ENCODE measurements at places on chromosomes 7 and 10.

DNA sequence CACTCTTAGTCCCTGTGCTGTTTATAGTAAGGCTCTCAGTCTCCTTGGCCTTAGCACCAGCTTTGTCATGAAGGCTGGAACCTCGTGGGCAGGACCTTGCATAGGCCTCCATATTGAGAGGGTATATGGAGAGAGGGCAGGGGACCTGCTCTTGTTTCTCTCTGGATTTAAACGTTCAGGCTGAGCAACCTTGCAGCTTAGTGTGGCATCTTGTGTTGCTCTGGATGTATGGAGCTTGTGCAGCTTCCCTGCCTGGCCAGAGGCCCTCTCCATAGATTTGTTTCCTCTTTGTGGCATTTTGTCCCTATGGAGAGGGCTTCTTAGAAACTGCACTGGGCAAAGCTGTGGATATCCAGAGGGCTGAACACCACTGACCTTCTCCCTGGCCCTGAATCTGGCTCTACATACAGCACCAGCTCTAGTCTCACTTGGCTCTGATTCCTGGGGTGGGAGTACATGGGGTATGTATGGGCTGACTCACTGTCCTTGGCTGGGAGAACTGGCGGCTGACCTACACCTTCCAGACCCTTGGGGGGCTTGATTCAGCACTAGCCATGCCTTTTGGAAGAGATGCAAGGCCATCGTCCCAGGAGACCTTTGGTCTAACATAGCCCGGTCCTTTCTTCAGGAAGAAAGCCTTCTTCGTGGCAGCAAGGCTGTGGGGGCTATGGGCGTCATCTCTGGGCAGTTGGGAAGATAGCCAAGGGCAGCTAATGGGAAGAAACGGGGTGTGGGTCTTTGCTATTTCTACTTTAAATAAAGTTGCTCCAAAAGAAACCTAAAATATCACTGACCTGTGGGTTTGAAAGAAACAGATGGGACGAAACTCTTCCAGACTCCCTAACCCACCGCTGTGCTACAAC, 30.5 kb downstream of the ITPRIP start:
- DNase-seq = no peak

DNA sequence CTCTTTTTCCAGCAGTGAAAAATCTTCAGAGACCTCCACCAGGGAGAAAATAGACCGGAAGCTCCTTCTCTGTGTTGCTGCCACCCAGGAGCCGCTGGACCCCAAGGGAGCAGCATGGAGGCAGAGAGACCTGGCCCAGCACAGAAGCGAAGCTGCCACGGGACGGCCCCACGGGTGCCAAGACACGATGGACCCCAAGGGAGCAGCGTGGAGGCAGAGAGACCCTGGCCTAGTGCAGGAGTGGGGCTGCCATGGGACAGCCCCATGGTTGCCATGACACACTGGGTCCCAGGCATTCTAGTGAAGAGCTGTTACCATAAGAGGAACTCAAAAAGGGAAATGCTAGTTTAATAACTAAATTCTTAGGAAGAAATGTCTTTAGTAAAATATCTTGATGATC, 186.3 kb downstream of the PTPRN2 start:
- DNase-seq = no peak

- no peak for DNase-seq
Measured at GRCh38 chr7:128783143-128783861, 7.7 kb upstream of the OPN1SW start.

DNA sequence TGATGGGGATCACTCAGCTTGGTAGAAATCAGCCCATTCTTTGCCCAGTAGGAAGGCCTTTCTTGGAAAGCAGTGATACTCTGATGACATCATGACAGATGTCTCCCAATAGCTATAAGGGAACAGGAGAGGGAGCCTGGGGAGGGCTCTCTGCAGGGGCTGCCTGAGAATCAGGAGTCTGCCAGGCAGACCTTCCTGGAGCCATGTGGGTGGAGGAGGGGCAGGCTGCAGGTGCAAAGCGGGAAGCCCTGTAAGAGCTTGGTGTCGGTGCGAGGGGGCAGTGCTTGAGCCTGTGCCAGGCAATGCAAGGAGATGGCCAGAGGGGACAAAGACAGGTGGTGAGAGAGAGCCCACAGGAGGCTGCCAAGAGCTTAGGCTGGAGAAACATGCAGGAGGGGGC, 5.0 kb upstream of the TNS3 start:
- no peak for DNase-seq

DNA sequence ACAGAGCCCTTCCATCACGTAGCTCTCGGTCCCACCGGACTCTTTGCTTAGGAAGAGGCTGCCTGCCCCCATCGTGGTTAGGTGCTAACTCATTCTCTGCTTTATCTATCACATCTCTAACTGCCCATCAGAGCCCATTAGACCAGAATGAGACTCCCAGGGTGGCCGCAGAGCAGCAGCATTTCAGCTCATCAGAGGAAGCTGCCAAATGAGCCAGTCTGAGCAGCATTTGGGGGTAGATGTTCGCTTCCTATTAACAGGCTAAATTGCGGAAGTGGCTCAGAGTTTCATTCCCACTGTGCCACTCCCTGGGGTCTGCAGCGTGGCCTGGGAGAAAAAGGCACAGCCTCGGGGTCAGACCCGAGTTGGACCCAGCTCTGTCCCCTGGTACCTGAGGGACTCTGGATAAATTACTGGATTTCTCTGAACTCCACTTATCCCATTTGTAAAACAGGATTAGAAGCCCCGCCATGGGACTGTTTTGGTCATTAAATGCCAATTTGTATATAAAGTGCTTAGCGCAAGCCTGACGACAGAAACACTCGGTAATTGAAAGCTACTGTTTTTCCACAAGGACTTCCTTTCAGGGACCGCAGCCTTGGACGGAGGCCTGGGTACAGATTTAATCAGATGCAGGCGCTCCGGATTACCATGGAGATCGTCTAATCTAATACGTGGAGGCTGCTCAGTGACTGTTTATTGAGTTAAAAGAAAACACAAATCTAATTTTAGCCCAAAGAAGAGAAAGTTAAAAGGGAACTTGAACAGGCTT, 73.8 kb upstream of the PRLHR start:
- no peak for DNase-seq

DNA sequence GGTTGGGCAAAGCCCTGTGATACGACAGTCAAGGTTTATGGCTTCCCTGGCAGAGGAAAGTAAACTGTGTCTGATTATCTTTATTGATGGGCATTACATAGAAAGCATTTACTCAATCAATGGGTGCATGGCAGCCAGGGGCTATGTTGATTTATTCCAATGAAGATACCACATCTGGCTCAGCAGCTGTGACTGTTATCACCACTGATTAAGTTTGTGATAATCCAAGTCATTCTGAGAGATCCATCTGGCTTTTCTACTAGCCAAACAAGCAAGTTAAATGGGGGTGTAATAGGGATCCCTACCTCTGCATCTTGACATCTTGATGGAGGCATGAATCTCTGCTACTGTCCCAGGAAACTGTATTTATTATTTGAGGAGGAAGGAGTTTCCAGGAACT, 86.7 kb downstream of the KLF6 start:
- DNase-seq = no peak

- no peak for DNase-seq
Measured at GRCh38 chr10:80878330-80878729, 340.6 kb downstream of the SH2D4B start.

- DNase-seq = no peak
Measured at GRCh38 chr10:49632406-49633317, 18.8 kb downstream of the CHAT start.

DNA sequence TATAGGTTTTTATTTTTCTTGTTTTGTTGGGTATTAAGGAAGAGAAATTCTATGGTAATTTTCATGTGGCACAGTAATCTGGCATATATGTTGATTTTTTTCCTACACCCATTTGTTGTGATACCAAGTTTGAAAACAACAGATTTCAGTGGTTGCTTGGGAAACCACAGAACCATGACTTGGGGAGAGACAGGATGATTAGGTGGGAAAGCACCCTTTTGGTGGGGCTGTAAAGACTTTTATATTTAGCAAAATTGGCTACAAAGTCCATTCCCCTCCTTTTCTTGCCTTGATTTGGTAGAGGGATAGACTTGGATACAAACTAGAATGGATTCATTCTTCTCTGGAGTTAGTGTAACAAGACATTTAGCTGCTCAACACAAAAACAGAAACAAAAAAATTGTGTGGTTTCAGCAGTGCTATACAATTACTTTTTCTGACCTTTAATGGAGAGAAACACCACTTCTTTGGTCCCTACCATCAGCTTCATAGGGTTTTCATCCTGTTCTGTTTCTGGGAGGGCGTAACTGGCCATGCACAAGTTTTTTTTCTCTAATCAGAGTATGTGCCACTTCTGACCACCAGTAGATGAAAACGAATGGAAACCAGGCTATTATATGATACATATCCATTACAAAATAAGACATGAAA, 52.7 kb downstream of the FIGNL1 start:
- DNase-seq = no peak

DNA sequence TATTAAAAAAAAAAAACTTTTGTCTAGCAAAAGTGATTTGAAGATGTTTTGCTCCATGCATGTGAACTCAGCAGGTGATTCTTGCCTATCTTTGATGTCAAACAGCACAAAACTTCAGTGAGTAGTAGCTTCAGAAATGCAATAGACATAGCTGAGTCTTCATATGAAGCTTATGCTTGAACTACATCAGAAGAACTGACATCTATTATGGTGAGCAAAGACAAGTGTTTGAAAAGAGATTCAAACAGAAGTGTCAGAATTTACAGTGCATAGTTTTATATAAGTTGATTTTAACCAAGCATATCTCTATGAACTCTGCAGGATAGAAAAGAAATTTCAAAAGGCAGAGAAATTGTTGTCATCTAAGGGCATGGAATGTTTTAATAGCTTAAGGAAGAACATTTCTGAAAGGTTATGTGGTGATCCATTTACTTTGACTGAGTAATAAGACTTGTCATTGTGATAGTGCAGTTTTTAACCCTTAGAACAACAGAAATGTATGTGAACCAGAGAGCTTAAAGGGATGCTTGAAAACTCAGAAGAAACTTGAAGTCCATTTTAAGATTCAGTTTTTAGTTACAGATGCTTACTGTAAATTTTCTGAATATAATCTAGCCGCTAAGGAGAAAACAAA, 351.4 kb downstream of the MDFIC start:
- no peak for DNase-seq

- DNase-seq = no peak
Measured at GRCh38 chr10:58780476-58780875, 267.8 kb downstream of the BICC1 start.

DNA sequence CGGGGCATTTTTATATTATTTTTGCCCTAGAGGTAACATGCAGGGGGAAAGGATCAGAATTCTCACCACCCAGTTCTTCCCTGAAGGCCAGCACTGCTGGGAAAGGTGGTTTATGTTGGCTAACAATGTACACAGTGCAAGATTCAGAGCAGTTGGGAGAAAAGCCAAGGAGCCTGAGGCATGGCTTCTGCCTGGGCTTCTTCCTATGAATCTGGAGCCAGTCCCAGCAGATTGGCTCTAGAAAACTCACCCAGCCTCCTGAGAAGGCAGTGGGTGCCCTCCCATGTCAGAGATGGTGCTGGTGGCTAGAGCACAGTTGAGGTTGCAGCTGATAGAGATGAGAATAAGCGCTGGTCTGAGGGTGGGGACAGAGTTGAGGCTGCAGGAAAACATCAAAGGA, 44.7 kb upstream of the GPR26 start:
- no peak for DNase-seq

- DNase-seq = no peak
Measured at GRCh38 chr10:119653916-119654315, 2.7 kb downstream of the BAG3 start.

DNA sequence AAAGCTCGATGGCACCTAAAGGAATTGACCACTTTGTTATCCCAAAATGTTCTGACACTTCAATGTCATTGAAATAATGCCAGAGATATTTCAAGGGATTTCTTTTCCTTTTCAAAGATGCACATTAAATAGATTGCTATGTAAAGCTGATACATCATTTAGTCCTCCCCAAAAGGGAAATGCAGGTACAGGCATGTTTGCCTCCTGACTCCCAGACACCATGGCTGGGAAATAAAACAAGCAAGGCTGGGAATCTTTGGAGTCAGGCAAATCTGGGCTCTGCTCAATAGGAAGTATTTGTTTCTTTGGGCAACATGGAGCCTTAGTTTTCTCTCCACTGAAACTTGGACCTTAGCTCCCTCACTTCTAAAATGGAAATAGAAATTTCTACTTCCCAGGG, 230.8 kb upstream of the LRRTM3 start:
- no peak for DNase-seq

DNA sequence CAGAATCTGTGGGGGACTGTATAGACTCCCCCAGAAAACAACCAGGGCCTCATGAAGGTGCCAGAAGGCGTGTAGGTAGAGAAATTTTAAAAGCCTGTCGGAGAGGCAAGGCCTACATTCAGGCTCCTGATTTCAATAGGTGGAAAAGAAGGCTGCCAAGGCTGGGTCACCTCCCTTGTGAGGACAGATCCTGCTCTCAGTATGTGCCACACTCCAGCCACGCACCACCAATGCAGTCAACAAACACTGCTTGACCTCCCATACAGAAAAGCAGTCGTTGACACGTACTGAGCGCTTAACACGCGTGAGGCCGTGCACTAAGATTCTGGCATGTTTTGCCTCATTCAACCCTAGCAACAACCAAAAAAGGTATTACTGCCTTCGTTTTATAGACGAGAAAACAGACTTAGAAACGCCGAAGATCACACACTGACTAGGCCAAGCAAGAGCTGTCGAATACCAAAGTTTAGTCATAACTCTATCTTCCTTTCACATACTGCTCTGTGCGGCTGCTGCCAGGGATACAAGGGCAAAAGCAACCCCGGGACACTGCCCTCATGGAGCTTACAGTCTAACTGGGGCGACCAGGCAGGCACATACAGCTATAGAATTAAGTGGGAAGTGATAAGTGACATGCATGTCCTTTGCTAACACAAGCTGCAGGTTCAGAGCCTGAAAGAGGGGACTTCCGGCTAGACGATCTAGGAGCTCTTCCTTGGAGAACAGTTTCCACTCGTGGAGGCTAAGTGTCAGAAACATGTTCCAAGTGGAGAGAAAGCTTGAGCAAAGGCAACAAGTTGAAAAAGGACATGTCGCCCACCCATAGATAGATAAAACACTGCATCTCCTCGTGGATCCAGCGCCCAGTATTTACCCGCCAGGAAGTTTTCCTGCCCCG, 797 bp upstream of the NKX2-3 start:
- no peak for DNase-seq

GRCh38 chr7:70325509-70326101, 727.3 kb downstream of the AUTS2 start:
- DNase-seq = no peak

GRCh38 chr10:75403144-75403938, 1.8 kb upstream of the ZNF503 start:
- no peak for DNase-seq

- no peak for DNase-seq
Measured at GRCh38 chr7:112056409-112056808, 149.8 kb downstream of the DOCK4 start.

DNA sequence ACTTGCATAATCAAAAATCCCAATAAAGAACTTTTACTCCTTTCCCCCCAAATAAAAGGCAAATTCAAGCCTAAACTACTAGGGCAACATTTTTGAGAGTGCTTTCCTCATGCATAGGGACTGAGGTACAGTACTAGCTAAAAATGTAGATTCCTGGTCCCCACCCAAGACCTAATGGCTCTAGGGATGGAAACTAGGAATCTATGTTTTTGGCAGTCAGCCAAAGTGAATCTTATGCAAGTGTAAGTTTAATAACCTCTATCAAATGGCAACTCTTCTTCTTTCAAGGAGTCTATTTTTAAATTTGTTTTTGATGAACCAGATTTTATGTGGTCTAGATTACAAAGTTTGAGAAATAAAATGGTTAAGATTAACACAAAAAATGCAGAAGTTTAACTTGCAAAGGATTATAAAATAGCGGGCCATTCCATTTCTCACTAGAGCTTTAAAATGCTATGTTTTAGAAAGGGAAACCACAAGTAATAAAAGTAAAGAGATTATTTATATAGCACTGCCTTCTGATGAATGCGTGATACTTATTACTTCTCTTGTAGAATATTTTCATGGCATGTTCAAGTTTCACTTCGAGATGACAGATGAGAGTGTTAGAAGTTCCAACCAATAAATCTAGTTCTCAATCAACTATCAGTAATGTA, 70.4 kb upstream of the MDFIC start:
- no peak for DNase-seq
